ENCODE measurements at places on chromosomes 2 and 18.

GRCh38 chr2:42050703-42051542 is 3.1 kb downstream of the PKDCC start:
- DNase-seq, result no peak

- DNase-seq, result no peak
These were observed 49.9 kb upstream of the RTN4 start for GRCh38 chr2:55099878-55100820.

DNA sequence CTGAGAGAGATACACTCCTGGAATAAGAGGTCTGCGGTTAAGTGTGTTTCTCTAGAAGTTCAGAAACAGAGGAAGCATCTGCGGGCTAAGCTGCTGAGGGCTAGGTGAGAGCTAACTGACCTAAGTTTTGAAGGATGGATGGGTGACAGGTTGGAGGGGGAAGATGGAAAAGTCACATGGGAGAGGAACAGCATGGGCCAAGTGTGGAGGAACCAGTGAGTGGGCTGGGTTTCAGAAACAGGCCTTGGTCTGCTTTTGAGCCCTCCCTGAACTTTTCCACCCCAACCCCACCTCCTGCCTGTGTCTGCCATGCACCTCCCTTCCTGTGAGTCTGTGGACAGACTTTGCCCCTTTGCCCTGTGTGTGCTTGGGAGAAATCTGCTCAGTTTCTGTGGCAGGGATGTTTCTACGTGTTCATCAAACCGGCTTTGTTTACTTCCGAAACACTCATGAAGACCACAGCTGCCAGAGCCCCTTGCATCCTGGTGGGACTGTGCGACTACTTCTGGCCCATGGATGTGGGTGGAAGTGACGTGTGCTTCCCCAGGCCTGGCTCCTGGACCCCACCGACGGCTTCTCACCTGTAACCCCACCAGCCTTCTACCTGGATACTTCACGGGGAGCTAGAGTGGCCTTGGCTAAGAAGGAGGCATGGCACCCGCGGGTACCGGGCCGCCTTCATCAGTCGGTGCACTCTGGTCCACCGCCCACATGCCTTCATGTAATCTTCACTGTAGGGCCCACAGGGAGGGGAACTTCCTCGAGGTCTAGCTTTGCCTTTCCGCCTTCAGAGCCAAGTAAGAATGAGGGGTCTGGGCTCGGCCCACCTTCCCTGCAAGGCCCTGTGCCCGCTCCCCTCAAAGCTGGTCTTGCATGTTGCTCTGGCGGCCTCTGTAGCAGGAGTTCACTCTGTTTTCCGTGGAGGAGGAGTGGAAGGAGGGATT is 1.4 kb upstream of the HPCAL1 start:
- DNase-seq, result no peak

GRCh38 chr18:52287151-52287550 is 52.8 kb upstream of the DCC start:
- no peak for DNase-seq

GRCh38 chr2:111030260-111030891 is 90.3 kb upstream of the BCL2L11 start:
- no peak for DNase-seq

- no peak for DNase-seq
These were observed 38.7 kb upstream of the MEX3C start for GRCh38 chr18:51236225-51236624.

GRCh38 chr2:1130922-1131321 is 180.3 kb downstream of the SNTG2 start:
- no peak for DNase-seq
